Caki2 (cell line): ENCODE measurements at places on chromosomes 16 and 17.
A peak's percentile ranks its signal among the peaks of the same experiment; 100 is the strongest.

GRCh38 chr17:39483506-39483905 lies 22.2 kb downstream of the CDK12 start:
- no peak for DNase-seq

DNA sequence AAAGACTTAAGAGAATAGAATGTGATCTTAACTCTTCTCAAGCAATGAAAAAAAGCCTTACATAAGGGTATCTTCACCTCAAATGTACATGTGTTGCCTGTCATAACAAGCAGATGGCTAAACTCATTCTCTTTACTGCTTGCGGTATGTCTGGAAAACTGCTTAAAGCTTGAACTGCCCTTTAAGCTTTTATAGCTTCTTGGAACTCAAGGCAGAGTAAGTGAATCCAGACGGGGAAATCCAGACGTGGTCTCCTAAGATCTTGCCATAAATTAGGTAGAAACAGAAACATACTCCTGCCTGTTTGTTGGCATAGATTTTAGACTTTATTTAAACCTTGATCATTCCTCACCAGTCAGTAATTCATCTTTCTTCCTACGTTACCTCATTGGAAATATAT lies 19.6 kb downstream of the CLUAP1 start:
- DNase-seq, result no peak

- DNase-seq, result no peak
These were observed 47.9 kb downstream of the ASIC2 start for GRCh38 chr17:33245183-33245582.

GRCh38 chr16:29664091-29664921 lies 1.3 kb downstream of the SPN start:
- no peak for DNase-seq

- no peak for DNase-seq
These were observed 20.0 kb downstream of the GLG1 start for GRCh38 chr16:74586948-74587347.

- no peak for DNase-seq
These were observed 586.1 kb upstream of the PSMD7 start for GRCh38 chr16:73710526-73710925.

GRCh38 chr17:10290041-10290440 lies 82.8 kb downstream of the MYH13 start:
- no peak for DNase-seq

- DNase-seq, result no peak
These were observed at the start of gene CYGB for GRCh38 chr17:76537578-76538280. Gene CYGB (minus strand): TSS chr17:76537709. CDS start chr17:76537542, 167 bp downstream.

DNA sequence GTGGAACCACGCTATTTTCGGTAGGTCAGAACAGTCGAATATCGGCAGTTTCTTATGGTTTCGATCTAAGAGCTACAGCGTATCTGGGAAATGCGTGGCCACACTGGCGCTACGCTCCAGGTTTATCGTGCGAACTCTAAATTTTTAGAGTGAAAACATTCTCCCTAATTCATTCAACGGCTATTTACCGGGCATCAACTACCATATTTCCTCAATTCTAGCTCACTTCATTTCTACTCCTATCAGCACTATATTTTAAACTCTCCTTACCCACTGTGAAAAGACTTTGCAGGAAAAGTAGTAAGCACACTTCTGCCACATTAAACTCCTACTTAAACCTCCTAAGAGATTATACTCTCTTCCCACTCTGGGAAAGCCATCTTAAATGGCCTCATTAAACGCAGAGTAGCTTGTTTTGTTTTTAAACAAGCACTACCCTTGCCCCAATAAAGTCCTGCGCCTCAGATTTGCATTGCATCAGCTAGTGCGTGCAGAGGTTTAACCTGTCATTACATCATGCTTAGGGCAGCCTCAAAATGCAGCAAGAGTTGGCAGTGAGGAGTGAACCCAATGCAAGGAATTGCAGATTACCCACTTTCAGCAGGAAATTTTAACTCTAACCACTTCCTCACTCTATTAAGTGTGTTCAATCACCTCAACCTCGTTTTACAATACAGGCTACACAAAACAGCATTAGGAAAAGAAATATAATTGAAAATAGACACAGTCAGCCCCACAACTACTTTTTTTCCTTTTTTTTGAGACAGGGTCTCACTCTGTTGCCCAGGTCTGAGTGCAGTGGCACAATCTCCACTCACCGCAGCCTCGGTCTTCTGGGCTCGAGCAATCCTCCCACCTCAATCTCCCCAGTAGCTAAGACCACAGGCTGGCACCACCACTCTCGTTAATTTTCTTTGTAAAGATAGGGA lies 18.8 kb downstream of the SIAH1 start:
- peak; percentile 53 for DNase-seq

GRCh38 chr16:50246299-50247122 lies 19.8 kb upstream of the ADCY7 start:
- no peak for DNase-seq

GRCh38 chr17:19363114-19363438 lies 553 bp upstream of the B9D1 start:
- DNase-seq, result no peak

- DNase-seq, result no peak
These were observed 47.0 kb downstream of the SMURF2 start for GRCh38 chr17:64615028-64615677.

GRCh38 chr17:21352221-21352980 lies 23.8 kb upstream of the KCNJ12 start:
- DNase-seq, result no peak

GRCh38 chr16:59540621-59541020 lies 806.5 kb upstream of the GOT2 start:
- DNase-seq, result no peak
